ENCODE measurements at places on chromosomes 3 and 15.

- no peak for DNase-seq
These were observed 100.5 kb downstream of the NAALADL2 start for GRCh38 chr3:174959556-174960065.

DNA sequence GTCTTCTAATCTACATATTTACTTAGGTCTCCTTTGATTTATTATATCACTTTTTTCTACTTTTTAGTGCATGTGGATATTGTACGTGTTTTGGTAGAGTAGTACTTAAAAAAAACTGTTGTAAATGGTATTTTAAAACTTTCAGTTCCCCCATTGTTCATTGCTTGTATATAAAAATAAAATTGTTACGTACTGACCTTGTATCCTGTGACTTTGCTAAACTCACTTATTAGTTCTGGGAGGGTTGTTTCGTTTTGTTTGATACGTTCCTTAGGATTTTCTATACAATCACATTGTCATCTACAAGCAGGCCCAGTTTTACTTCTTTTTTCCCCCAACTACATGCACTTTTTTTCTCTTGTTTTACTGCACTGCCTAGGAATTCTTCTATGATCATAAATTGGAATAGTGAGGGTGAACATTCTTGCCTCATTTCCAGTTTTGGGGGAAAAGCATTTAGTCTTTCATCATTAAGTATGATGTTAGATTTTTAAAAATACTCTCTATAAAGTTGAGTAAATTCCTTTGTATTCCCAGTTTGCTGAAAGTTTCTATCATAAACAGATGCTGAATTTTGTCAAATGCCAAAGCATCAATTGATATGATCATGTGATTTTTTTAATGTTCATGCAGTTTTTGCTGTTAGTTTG is 33.5 kb upstream of the ACKR4 start:
- DNase-seq: no peak

DNA sequence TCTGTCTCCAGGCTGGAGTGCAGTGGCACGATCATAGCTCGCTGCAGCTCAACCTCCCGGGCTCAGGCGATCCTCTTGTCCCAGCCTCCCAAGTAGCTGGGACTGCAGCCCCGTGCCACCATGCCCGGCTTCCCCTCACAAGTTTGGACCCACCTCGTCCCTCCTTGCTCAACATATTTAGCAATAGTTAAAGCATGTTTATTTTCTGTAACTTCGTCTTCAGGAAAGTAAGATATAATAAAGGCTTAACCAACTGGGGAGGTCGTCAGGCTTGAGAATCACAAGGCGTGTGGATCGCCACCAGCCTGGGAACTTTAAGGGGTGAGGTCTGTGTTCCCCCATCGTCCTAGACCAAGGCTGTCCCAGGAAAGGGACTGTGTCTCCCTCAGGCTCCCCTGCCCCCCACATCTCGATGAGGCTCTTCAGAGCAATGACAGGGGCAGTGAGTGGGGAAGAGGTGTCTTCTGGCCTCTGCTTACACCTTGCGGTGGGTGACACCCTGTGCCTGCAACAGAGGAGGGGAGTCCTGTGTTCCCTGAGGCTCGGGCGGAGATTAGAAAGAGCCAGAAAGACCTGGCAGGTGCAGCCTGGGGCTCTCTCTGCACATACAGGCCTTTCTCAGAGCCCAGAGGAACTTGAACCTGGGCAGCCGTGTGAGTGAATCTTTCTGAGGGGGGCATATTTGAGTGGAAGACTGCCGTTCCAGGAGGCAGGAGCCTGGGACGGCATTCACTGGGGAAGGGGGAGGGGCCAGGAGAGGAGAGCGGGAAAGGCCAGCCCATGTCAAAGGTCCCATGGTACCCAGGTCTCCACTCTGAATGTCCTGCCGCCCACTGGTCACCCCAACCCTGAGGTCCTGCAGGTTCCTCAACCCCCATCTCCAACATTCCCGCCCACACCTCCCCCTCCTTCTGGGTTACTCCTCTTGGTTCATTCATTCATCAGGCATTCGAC is 152.3 kb downstream of the SMAD6 start:
- no peak for DNase-seq

GRCh38 chr15:80070840-80071239 is 11.4 kb downstream of the ZFAND6 start:
- no peak for DNase-seq

DNA sequence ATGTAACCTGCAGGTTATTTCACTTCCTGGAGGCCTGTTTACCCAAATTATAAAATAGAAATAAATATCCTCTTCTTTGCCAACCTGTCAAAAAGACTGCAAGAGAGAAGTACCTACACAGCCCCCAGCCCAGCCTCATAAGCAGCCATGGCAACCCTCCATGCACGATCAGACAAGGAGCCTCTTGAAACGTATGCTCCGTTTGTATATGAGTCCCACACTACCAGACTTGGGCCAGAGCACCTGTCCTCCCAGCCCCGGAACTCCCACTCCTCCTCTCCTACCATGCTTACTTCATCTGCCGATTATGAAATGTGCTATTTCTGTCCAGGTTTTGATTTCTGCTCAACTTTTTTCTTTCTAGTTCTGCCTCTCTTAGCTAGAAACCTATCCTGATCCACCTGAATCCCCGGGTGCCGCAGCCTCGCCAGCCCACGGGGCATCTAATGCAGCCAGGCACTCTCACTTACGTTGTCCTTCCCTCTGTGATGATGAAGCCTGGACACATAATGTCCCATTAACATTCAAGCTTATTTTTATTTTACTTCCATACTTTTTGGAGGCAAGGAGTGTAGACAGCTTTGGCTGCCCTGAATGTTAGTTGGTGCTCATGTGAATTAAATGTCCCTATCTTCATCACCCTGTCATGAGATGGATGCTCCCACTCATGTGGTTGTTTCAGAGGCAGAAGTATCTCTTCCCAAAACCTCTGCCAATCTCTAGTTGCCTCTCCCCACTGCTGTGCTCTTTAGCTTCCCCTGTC is 73.8 kb downstream of the MB21D2 start:
- no peak for DNase-seq

- DNase-seq: no peak
These were observed 13.6 kb upstream of the BAHD1 start for GRCh38 chr15:40427188-40427587.

DNA sequence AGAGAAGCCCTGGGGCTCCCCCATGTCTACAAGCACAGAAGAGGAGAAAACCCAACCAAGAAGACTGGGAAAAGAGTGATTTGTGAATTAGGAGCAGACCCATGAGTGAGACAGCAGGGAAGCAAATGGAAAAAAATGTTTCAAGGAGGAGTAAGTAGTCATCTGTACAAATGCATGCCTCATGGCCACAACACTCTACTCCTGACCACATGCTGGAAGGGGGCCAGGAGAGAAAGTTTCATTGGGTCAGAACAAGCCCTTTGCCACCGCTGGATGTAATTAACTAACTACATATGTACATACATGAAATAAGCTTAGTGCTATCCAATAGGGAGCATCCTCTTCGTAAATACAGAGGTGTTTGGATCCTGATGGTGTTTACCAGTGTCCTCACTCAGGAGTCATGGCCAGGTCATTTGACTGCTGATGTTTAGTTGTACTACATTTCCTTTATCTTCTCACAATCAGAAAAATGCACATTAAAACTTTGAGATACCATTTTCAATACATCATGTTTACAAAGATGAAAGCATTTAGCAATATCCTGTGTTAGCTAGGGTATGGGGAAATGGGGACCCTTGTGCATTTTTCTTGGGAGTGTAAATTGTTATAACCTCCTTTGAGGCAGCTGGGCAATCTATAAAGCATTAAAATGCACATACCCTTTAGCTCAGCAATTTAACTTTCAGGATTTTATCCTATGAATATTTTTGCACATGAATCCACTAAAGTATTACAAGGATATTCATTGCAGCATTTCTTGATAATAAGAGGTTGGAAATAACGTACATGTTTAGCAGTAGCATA is 27.1 kb downstream of the CLRN1 start:
- DNase-seq: peak; percentile 61

GRCh38 chr3:161239700-161240099 is 18.6 kb downstream of the NMD3 start:
- DNase-seq: no peak

DNA sequence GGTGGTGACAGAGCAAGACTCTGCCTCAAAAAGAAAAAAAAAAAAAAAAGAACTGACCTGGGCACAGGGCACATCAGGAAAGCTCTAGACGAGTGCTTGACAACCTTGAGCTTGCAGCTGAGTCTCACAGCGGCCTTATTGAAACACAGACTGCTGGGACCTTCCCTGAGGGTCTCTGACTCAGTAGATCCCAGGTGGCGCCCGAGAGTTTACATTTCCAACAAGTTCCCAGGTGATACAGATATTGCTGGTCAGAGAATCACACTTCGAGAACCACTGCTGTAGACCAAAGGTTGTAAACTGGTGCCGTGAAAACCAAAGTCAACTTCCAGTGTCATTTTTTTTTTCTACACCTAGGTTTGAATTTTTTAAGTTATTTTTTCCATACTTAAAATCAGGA is 573.2 kb upstream of the MDFIC2 start:
- DNase-seq: no peak

GRCh38 chr3:61778095-61778494 is 216.7 kb downstream of the PTPRG start:
- no peak for DNase-seq

DNA sequence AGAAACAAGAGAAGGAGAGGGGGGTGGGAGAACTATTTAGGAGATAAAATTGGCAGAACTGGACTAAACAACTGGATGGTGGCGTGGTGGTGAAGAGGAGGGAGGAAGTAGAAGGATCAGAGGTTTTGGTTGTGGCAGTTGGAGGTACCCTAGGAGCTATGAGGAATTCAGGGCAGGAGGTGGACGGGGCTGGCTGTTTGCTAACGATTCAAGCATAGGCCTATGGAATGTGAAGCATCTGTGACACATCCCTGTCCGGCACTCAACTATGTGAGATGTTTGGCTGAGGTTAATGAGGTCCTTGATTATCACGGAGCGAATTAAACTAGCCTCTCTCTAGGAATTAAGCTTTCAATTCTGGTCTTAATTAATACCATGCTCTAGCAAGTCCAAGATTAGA is 13.5 kb downstream of the TARS3 start:
- DNase-seq: no peak

GRCh38 chr3:125055331-125055912 is 375 bp downstream of the HEG1 start:
- no peak for DNase-seq

DNA sequence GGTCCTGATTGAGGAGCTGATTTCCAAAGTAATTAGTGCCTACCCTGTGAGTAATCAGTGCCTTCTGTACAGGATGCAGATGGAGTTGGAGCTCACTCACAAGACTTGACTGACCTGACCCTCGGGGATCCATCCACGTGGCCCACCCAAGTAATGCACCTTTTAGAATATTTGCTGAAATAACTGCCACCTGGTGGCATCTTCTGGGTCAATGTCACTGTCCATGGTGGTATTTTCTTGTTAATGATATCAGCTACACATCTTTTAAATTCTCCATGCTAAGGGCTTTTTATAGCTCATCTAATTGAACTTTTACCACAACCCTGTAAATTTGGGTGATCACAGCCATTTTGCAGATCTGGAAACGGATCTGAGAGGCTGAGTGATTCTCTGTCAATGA is 74.3 kb upstream of the ANKRD34C start:
- DNase-seq: no peak

- no peak for DNase-seq
These were observed 120.2 kb downstream of the TFDP2 start for GRCh38 chr3:142029052-142029642.

GRCh38 chr3:194076475-194076874 is 59.5 kb upstream of the HES1 start:
- no peak for DNase-seq

DNA sequence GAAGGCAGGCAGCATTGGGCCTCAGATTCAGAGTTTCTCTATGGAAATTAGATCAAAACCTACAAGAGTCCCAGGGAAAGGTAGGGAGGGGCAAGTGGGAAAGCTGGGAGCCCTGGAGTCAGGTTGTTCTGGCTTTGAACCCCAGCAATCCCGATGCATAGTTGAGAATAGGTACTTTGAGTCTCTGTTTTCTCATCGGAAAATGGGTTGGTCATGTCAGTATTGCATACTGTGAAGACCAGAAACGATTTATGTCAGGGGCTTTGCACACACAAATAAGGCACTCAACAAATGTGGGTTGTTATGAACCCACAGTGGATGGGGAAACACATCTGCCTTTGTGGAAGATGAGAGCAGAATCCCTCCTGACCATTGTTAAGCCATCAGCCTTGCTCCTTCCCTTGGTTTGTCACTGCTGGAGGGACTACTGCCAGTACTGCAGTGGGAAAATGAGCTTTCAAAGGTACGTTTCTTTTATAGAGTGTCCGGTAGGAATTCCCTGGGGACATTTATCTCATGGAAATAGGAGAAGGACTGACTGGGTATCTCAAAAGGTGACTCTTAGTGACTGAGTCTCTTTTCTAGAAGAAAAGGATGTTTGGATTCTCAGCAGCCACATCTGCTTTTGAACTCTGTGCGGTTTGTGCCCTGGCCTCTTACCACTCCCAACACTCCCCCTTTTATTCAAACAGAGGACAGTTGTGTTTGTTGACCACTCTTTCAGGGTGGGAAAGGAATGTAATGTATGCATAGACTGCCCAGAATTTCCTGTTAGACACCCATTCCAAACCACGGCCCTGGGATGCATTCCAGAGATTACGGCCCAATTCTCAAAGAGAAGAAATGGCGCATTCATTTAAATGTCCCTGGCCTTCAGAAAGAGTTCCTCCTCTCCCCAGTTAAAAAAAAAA is 54.6 kb upstream of the VILL start:
- DNase-seq: peak; percentile 69

- DNase-seq: no peak
These were observed 7.9 kb upstream of the ATP2B2 start for GRCh38 chr3:10513306-10513705.

Measured in stromal cell of bone marrow (primary cell).